ENCODE measurements at places on chromosomes 1 and 21.
A peak's percentile ranks its signal among the peaks of the same experiment; 100 is the strongest.

- DNase-seq: no peak
These were observed 1.7 kb downstream of the CAMK1G start for GRCh38 chr1:209585197-209585596.

DNA sequence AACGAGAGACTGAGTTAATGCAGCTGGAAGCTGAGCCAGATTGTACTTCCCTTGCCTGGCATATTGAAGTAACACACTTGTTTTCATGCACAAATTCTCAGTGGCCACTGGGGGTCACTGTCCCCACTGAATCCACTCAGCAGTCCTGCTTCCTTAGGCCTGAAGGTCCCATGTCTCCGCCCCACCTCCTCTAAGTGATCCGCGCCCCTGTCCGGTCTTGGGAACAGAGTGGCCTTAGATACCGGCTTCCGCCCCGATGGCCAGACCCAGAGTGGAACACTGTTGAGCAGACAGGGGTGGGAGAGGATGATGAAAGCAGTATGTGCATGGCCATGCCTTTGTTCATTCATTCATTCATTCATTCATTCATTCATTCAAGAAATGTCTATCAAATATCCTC, 34.8 kb downstream of the CHAF1B start:
- DNase-seq: peak; percentile 63

DNA sequence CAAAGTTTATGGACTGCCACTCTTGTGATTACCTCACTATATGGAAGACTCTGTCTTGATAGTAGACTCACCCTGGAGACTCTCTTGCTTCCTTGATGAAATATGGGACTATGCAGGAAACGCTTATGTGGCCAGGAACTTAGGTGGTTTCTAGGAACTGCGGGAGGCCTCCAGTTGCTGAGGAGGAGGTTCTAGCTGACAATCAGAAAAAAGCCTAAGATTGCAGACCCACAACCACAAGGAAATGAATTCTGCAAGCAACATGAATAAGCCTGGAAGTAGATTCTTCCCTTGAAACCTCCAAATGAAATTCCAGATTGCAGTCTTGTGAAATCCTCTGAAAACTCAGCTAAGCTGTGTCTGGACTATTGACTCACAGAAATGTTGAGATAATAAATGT, 88.9 kb upstream of the COL11A1 start:
- DNase-seq: no peak

- no peak for DNase-seq
These were observed 30.2 kb upstream of the MGST3 start for GRCh38 chr1:165600793-165601192.

DNA sequence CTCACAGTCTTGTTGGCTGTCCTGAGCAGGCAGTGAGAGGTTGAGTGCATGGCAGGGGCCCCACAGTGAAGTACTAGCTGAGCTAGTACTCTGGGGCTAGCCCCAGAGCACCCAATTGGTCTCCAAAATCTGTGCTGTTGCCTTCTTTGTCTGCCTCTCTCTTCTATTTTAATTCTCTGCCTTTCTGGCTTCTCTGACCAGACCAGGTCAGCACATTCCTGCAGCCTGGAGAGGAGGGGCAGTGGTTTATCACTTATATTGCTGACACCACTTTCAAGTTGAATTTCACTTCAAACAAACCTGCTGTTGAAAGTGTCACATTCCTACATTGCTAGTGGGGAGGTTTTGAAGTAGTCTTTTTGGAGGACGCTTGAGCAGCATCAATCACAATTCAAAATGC, 628.7 kb downstream of the PTPRU start:
- no peak for DNase-seq

DNA sequence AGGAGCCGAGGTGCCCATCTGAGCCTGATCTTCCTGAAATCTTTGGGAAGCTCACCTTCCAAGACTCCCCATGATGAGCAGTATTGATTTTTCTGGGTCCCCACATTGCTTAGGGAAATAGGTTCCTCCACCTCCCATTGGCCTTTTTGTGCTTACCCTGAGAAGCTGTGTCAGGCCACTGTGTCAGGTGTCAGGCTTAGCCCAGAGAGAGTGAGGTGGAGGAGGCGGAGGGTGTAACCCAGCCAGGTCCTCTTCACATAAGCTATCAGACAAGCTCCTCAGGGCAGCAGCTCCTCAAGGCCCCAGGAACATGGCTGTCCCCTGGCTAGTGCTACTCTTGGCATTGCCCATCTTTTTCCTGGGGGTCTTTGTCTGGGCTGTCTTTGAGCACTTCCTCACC, 352 bp downstream of the AADACL4 start:
- no peak for DNase-seq

- DNase-seq: no peak
These were observed 215.8 kb downstream of the COL24A1 start for GRCh38 chr1:85940656-85941306.

DNA sequence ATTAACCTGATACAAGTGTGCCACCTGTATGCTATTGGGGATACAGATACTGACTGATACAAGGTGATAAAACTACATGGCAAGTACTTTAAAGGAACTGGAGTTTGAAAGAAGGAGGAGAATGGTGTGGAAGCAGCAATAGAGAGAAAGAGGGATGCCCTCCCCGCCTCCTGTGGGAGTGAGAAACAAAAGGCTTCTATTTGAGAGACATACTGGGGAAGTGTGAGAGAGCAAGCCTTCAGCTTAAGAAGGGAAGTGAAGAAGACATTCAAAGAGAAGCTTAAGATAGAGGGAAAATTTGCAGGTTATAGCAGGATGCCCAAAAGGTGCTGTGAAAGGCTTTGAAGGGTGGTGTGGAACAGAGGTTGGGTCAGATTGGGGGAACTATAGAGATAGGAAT, 7.7 kb upstream of the ALG14 start:
- no peak for DNase-seq

DNA sequence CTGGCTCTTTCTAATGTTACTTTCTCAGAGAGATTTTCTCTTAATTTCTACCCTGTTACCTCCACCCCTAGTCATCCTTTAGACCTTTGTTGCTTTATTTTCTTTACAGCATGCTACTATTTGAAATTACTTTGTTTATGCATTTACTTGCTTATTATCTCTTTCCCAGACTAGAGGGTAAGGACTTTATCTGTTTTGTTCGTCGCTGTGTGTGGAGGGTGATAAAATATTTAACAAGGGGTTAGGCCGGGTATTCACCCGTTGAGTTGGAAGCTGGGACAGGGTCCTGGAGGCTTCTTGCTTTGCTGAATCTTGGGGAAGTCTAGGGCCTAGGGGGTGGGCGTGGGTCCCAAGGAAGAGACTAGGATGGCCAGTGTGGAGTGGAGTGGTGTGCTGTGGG, 43.6 kb downstream of the CDC14A start:
- no peak for DNase-seq

GRCh38 chr1:100249155-100249536, 488 bp downstream of the DBT start:
- no peak for DNase-seq

GRCh38 chr1:90851711-90852050, 134.6 kb upstream of the BARHL2 start:
- no peak for DNase-seq

DNA sequence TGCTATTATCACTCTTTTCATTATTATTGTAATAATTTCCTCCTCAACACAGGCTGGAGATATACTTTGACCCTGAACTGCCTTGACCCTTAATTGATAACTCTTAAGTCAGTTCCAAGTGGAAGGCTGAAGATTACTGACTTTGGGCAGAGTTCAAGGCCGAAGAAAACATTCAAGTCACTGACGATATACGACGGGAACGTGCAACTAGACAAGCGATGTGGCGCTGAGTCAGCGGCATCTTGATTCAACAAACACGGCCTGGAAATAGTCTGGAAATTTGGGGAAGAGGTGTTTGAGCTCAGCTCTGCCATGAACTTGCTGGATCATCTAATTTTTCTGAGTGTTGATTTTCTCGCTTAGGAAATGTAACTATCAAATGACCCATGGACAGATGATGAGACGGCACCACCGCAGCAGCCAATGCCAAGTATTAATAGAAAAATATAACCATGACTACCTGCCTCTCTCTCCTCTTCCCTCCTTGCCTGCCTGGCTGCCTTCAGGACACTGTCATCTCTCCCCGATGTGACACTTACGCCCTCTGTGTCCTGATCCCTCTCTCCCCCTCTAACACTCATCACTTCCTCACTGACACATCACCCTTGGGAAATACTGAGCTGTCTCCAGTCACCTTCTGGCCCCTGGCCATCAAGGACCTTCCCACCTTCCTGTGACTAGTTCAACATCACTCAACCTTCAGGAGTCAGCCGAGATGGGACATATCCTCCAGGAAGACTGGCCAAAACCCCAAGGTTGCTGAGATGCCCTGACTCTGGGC, 49.4 kb downstream of the TMCO4 start:
- no peak for DNase-seq

DNA sequence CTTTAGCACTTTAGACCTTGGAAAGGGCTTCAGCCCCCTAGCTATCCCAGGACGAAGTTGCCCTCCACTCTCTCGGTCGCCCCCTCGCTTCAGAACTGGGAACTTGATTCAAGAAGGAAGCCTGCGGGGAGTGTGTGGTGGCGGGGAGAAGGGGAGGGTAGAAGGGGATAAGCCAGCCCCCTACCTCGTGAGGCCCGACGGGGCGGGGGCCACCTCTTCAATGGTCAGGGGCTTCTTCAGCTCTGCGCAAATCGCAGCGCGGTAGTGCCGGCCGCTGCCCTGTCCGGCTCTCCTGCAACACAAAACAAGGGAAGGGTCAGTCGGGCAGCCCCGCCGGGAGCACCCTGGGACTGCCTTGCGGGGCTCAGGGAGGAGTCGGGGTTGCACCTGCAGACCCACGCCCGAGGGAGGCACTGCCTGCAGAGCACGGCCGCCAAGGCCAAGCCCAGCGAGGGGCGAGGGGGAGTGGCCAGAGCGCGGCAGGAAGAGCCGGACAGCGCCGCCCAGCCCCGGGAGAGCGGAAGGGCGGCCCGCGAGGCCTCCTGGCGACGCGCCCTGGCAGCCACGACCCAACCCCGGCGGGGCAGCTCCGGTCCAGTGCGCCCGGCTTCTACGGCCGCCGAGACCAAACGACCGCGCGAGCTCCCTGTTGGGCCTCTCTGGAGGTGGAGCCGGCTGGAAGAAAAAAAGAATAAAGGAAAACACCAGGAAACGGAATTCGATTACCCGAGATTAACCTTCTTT, 56.2 kb upstream of the RASAL2 start:
- peak; percentile 89 for DNase-seq

GRCh38 chr1:171256940-171257606, 8.8 kb downstream of the FMO1 start:
- DNase-seq: no peak

GRCh38 chr1:22171951-22172715, 29.2 kb upstream of the WNT4 start:
- DNase-seq: no peak

DNA sequence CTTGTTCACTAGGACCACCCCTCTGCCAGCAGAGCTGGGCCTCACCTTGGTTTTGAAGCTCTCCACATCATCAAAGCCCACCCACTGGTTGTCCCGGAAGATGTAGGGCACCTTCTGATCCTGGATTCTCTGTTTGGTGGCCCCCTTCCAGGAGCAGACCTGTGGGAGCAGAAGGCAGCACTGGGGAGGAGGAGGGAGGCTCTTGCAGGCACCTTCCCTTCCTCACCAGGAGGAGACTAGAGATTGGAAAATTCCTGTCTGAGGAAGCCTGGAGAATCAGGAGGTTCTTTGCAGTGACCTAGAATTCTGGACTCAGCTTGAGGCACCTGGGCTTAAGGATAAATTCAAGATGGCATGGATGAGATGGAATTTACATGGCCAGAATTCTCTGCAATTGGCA, 10.3 kb downstream of the CHIT1 start:
- DNase-seq: no peak

DNA sequence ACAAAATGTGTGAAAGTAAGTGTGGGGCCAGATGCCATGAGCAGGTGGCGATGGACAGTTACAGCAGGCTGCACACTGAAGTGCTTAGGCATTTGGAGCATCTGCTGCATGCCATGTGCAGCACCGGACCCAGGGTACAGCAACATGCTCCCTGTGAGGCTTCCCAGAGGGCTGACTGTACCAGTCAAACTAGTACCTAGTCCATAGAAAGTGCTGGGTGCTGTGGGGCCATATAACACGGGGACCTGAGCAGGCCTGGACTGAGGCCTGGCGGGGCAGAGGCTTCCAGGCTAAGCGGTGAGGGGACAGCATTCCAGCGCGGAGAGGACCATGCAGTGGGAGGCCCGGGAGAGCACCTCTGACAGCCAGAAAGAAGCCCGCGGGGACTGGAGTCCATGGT, 29.9 kb upstream of the PKP1 start:
- peak; percentile 5 for DNase-seq

- DNase-seq: no peak
These were observed 23.6 kb downstream of the ZBTB18 start for GRCh38 chr1:244074559-244075171.

- DNase-seq: no peak
These were observed 208 bp upstream of the MYBPH start for GRCh38 chr1:203175827-203176241.

DNA sequence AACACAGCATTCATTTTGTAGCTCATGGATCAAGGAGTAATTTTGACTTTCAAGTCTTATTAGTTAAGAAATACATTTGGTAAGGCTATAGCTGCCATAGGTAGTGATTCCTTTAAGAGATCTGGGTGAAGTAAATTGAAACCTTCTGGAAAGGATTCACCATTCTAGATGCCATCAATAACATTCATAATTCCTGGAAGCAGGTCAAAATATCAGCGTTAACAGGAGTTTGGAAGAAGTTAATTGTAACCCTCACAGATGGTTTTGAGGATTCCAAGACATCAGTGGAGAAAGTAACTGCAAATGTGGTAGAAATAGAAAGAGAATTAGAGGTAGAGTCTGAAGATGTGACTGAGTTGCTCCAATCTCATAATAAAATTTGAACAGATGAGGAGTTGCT, 216.6 kb downstream of the GREM2 start:
- DNase-seq: no peak

GRCh38 chr1:109482791-109483671, 674 bp upstream of the ATXN7L2 start:
- DNase-seq: peak; percentile 93

DNA sequence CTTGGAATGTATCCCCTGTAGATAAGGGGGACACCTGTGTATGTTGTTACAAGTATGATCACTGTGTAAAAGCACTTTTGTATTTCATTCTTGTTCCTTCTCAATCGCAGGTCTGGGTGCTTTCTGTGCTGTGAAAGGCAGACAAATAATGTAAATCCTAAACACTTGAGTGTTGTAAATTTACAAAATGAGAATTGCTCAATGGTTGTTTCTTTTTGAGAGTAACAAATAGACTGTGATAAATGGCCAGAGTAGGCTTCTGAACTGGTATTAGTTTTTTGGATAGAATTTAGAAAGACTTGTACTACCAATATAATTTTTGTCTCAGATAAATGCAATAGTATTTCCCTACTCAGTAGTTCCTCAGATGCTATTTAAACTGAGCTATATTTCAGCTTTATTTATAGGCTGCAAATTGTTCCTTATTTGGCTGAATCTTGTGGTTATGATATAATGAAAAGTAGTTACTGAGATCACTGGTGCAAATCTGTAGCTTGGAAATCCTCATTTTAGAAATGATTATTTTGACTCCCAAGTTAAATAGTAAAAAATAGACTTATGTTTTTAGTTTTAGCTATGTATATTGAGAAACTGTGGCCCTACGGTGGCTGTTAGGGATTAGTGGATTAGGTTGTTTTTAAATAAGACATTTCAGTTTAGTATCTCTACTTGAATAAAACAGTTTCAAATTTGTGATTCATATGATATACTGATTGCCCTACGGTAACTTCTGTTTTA, 9.2 kb downstream of the BACH1 start:
- no peak for DNase-seq

GRCh38 chr1:168301664-168302320, 21.1 kb downstream of the TBX19 start:
- DNase-seq: no peak

Measured in retina (tissue), 1 donor.